T-helper 17 cell (primary cell): ENCODE measurements at places on chromosomes 6 and 20. TPM values are rescaled to one million over a fixed set of nuclear protein-coding genes. Genes with fewer than 3 reads are reported as not detected.

Gene TBX18
- not detected for total RNA-seq

GRCh38 chr20:52684176-52684575 lies 288.0 kb upstream of the TSHZ2 start:
- no peak for DNase-seq

Gene WFDC12
- total RNA-seq, result not detected

GRCh38 chr6:3857468-3858456 lies 8.6 kb downstream of the FAM50B start:
- DNase-seq, result no peak

GRCh38 chr6:13422681-13423221 lies 64.6 kb downstream of the GFOD1 start:
- no peak for DNase-seq

DNA sequence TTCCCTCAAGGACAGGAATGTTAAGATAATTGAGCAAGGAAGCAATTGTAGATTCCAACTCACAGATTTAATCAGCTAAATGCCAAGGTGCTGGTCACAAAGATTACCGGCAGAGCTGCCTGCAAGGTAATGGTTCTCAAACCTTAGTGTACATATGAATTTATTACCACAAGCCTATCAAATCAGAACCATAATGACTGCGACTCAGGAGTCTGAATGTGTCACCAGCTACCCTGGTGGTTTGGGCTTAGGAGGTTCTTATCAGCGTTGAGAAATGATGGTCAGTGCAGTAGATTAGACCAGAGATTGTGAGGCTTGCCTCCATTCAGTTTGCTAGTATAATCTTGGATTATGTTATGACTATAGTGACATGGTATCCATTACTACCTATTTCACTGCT lies 78.9 kb downstream of the MTFR2 start:
- DNase-seq, result no peak

Gene ULBP3
- total RNA-seq, result 0.68 TPM

Gene SF3B5
- 143 TPM for total RNA-seq

DNA sequence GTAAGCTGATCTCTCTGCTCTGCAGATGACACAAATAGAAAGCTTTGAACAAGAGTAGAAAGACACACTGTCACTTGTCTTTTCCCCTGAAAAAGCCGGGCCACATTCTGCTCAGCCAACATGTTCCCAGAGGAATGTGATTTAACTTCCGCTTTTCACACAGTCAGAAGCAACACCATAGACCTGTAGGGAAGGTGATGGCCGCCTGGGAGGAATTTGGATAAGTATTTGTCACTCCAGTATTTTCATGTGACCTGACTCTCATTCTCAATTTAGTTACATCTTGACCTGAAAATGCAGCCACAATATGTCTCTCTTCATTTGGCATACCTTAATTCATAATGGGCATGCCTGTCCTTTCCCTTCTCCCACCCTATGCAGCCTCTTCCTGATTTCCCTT lies 2.0 kb upstream of the GRM1 start:
- no peak for DNase-seq

GRCh38 chr6:75183099-75183541 lies 22.7 kb downstream of the COL12A1 start:
- no peak for DNase-seq

Gene LBP
- not detected for total RNA-seq

DNA sequence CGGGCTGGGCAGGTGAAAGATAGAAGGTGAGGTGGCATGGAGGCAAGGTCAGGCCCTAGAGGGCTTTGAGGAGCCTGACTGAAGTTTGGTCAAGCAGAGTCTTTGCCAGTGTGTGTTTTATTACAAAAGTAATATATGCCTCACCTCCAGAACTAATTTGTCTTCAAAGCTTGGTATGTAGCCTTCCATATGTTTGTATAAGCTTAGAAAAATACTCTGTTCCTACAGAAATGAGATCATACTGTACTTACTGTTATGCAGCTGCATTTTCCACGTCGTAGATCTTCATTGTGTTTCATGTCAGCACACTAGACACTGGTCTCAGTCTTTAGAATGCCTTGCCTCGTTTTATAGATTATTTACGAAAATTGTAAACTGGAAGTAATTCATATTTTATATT lies 61.8 kb downstream of the ANKS1A start:
- no peak for DNase-seq

- no peak for DNase-seq
Measured at GRCh38 chr6:98156580-98156979, 677.8 kb upstream of the POU3F2 start.

Gene VSX1
- not detected for total RNA-seq

Gene PSORS1C1
- not detected for total RNA-seq

Gene TNFRSF21
- 0.10 TPM for total RNA-seq

DNA sequence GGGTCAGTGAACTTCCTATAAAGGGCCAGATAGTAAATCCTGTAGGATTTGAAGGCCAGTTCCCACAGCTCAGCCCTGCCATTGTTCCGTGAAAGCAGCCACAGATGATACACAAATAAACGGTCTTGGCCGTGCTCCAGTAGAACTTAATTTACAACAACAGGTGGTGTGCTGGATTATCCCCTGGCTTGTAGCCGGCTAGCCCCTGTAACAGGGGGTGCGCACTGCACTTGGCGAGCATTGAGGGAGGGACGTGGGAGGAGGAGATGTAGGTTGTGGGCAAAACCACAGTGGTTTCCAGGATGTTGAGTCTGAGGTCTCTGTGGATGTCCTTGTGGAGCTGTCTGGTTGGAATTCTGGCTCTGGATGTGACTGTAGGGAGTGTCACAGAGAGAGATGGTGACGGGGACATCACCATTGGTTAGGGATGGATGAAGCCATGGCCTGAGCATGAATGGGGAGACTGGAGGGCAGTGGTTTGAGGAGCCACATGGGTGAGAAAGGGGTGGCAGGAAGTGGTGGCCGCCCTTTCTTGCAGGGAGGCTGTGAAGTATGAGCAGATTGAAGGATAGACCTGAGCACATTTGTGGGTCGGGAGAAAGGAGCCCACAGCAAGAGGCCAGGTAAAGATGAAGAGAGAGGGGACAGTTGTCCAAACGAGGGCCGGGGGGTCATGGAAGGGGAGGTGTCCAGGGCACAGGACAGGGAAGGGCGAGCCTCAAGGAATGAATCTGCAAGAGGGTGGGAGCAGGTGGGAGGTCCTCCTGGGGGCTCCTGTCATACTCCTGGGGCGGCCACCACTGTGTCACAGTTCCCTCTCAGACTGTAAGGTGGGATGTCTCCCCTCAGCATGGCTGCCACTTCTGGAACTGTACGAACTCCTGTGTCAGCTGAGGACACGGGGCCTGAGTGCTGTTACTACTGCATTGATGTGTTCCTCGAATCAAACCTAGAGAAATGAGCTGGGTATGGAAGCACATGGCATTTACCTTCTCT lies 53.6 kb downstream of the CDH26 start:
- DNase-seq, result no peak

Gene ZBP1
- total RNA-seq, result 38.6 TPM

DNA sequence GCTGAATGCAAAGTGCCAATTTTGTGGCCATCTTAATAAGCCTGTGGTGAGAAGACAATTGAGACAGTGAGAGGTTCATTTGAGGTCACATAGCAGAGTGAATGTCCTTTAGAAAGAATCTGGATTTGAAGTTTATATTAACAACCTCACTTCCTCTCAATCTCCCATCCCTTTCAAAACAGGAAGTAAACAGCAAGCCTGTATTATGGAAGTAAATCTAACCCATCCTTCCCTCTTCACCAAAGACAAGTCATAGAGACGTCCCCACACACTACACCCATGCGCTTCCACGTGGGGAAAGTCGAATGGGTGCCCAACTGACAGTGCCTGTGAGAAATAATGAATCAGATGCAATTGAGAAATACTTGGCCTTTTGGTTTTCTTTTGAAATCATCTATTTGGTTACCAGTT lies 28.8 kb upstream of the CCND3 start:
- no peak for DNase-seq

- no peak for DNase-seq
Measured at GRCh38 chr6:42564506-42564825, 637 bp downstream of the UBR2 start.

DNA sequence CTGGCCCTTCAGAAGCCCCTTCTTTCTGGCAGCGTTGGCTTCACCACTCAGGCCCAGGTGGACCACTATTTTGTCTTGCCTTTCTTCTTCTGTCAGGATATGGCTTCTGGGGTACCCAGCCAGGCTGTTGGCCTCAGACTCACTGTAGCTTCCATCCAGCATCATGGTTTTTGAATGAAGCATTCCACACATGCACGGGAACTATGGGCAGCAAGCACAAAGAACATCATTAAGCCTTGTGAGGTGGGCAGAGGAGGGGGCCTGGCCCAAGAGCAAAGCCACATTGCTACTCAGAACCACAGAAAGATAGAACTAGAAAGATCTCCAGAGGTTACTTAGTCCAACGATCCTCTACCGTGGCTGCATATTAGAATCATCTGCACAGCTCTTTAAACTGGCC lies 40.6 kb upstream of the GABRR1 start:
- no peak for DNase-seq

Gene CEP57L1
- total RNA-seq, result 4.6 TPM

Gene C6orf163
- total RNA-seq, result 1.8 TPM

DNA sequence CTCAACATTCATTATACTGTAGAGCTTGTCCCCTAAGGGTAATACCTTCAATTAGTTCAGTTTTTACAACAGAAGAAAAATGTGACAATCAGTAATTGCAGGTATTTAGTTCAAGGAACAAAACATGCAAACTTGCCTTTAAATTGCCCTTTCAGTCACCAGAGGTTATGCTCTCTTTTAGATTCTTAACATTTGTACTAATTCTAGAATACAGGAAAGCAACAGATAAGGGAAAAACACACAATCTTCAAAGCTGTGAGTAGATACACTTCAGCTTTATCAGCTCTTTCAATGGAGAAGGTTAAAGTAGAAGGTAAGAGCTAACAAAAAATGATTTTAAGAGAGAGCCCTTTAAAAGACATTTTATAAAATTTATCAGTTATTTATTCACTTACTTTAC lies 173.1 kb downstream of the HS3ST5 start:
- no peak for DNase-seq

- DNase-seq, result no peak
Measured at GRCh38 chr6:169559592-169559991, 142.2 kb downstream of the WDR27 start.

Gene ROMO1
- 35.1 TPM for total RNA-seq

DNA sequence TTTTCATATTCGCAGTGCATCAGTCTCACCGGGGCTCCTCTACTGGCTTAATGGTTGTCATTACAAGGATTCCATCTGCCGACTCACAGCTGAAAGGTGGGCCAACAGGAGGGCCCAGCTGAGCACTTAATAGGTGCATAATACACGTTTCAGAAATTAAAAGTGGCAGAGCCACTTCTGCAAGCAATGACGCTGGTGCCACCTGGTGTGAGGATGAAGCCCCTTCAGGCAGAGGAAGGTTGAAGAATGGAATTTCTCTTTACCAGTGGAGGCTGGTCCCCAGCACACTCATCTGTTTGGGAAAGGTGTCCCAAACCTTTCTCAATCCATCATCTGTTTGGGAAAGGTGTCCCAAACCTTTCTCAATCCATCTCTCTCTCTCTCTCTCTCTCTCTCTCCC lies 8.2 kb upstream of the STMND1 start:
- DNase-seq, result no peak

- DNase-seq, result no peak
Measured at GRCh38 chr6:120378582-120379220, 955.6 kb downstream of the TBC1D32 start.

DNA sequence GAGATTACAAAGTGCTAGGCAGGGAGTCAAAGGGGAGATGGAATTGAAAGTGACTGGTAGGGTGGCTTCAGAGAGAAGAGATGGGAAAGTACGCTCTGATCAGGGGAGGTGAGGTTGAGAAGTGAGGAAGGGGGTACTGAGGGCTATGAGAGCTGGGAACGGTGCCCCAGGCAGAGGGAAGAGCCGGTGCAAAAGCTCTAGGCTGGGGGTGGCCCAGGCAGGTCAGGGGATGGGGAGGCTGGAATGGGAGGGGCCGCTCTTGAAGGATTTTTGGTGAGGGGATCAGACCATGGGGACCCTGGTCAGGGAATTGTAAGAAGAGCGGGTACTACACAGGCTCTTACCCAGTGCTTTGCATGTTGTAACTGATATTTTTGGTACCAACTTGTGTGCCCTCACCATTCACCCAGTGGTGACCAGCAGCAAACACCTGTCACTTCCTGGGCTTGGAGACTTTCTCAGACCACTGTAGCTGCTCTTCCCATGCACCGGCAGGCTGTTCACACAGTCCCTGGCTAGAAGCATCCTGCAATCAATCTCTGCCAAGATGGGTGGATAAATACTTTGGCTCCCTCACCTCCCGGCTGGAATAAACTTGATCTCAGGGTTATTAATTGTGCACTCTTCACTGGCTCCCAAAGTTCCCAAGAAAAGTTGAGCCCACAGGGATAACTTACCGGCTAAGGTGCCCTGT lies 24.0 kb downstream of the PCK1 start:
- DNase-seq, result no peak

Gene AKAP12
- 0.20 TPM for total RNA-seq

Gene ALDH8A1
- 3.4 TPM for total RNA-seq

Gene CTNNBL1
- 43.6 TPM for total RNA-seq

Gene PSMB8
- 131 TPM for total RNA-seq

Gene CALHM4
- not detected for total RNA-seq

Gene OPRL1
- total RNA-seq, result 1.4 TPM

DNA sequence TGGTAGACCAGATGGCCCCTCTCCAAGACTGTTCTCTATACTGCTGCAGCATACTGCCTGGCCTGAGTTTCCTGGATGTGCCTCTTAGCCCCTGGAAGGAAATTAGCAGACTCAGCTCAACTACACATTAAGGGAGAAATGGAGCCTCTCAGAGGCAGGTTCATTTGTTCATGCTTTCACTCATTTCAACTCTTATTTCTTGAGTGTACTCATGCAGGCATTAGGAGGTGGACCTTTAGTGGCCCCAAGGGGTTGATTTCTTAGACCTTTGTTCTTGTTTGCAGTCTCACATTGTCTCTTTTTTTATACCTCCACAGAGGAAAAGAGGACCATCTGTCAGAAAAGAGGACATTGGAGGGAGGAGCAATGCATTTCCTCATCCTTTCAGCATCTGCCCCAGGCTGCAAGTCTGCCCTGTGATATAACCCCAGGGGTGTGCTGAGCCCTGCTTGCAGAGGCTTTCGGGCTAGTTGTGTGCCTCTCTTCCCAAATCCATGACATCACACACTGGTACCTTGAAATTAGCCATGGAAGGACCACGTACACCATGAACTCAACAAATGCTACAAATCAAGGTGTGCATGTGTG lies 456.2 kb downstream of the CD83 start:
- DNase-seq, result no peak

- DNase-seq, result no peak
Measured at GRCh38 chr20:52429029-52429428, 237.4 kb upstream of the ZFP64 start.

Gene TSHZ2
- total RNA-seq, result 29.1 TPM

- DNase-seq, result no peak
Measured at GRCh38 chr6:129744201-129744879, 34.4 kb upstream of the ARHGAP18 start.

Gene TGM3
- not detected for total RNA-seq
